Lung (tissue), 17 donors: ENCODE measurements at places on chromosomes 2 and 18. TPM values are rescaled to one million over a fixed set of nuclear protein-coding genes. Genes with fewer than 3 reads are reported as not detected.
A peak's percentile ranks its signal among the peaks of the same experiment; 100 is the strongest.

KCNK3 gene
- total RNA-seq = 29.9 TPM

GRHL1 gene
- total RNA-seq = 5.4 TPM

PSMA8 gene
- not detected for total RNA-seq

CHRNA1 gene
- total RNA-seq = not detected

PDE11A gene
- 1.3 TPM for total RNA-seq

FKBP1B gene
- total RNA-seq = 10.5 TPM

CPO gene
- total RNA-seq = not detected

NCKAP5 gene
- 20.2 TPM for total RNA-seq

GRCh38 chr18:33812186-33812585 lies 234.2 kb downstream of the ASXL3 start:
- no peaks in the 10 kb centered on the region for H3K4me1 ChIP-seq
- no peak overlapping the region for H3K4me3 ChIP-seq
- no peaks in the 10 kb centered on the region for H3K27me3 ChIP-seq
- H3K36me3 ChIP-seq = no peaks in the 10 kb centered on the region
- no peak overlapping the region for H3K27ac ChIP-seq

DNA sequence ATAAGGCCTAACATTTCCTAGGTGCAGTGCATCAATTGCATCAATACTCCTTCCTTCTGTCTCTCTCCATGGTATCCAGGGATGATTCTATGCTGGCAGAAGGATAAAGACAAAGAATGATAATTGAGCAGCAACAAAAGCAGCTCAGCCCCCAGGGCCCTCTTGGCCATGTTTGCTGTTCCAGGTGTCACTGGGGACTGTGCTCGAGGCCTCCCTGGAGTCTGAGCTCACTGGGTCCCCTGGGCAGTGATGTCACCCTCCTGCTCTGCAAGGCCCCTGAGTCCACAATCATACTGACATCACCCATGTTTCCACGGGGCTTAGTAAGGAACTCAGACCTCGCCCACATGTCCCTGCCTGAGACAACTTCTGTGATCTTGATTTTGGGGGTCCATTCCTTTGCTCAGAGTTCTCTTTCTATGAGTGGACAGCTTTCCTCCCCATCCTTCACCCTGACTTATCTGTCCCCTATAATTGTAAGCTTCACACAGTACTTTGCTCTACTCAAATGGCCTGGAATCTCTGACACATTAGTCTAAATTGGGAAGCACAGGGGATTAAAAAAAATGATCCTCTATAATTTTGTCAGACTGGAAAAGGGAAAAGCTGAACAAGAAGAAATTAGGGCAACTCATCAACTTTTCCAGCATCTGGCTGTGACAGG lies 15.8 kb upstream of the EXOC6B start:
- no peaks in the 10 kb centered on the region for H3K4me1 ChIP-seq
- H3K36me3 ChIP-seq = no peaks in the 10 kb centered on the region
- no peak overlapping the region for H3K4me3 ChIP-seq
- DNase-seq = no peak
- H3K27me3 ChIP-seq = no peaks in the 10 kb centered on the region

- H3K27me3 ChIP-seq = no peaks in the 10 kb centered on the region
- no peaks in the 10 kb centered on the region for H3K4me1 ChIP-seq
- no peak for DNase-seq
- peaks cover 36% of the 10 kb centered on the region for H3K36me3 ChIP-seq
Measured at GRCh38 chr18:10543277-10543676, 17.4 kb downstream of the NAPG start.

DNA sequence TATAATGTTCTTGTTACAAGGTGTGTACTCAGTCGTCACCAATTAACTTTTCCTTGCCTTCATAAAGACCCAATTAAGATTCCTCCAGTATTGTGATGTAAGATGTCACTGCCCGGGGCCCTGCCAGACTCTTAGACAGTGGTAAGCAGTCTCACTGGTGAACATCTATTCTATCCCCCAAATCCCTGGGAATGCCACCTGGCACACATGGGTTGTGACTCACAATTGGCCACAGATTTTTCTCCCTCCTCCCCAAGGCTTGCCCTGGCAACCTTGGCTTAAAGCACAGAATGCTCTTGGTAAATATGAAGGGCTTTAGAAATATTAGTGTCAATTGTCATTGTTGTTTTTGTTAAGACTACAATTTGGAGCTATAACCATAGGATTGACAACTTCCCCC lies 287.9 kb downstream of the ETAA1 start:
- no peaks in the 10 kb centered on the region for H3K4me1 ChIP-seq
- no peak overlapping the region for H3K27ac ChIP-seq
- no peaks in the 10 kb centered on the region for H3K27me3 ChIP-seq

DNA sequence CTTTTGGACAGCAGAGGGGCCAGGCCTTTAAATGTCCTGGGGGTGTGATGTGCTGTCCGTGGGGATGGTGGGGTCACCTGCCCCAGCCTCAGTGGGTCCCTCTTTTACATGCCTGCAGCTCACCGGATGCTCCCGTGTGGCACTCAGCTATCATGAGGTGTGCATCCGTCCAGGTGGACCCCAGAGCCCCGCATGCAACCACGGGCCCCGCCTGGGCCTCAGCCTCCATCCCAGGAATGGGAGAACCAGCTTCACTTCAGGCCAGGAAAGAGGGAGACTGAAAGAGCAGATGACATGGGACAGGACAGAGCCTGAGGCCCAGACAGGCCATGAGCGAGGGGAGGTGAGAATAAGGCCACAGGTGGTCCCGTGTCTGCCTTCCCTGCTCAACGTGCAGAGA lies 37.5 kb downstream of the RAMP1 start:
- no peaks in the 10 kb centered on the region for H3K36me3 ChIP-seq
- no peaks in the 10 kb centered on the region for H3K27me3 ChIP-seq
- DNase-seq = no peak
- H3K4me3 ChIP-seq = no peak overlapping the region
- no peak overlapping the region for H3K27ac ChIP-seq
- no peaks in the 10 kb centered on the region for H3K4me1 ChIP-seq

- no peak overlapping the region for H3K4me3 ChIP-seq
- no peaks in the 10 kb centered on the region for H3K27me3 ChIP-seq
- DNase-seq = peak; percentile 27
- H3K36me3 ChIP-seq = no peaks in the 10 kb centered on the region
- no peaks in the 10 kb centered on the region for H3K4me1 ChIP-seq
- H3K27ac ChIP-seq = no peak overlapping the region
Measured at GRCh38 chr2:447902-448665, 160.2 kb upstream of the ALKAL2 start.

DNA sequence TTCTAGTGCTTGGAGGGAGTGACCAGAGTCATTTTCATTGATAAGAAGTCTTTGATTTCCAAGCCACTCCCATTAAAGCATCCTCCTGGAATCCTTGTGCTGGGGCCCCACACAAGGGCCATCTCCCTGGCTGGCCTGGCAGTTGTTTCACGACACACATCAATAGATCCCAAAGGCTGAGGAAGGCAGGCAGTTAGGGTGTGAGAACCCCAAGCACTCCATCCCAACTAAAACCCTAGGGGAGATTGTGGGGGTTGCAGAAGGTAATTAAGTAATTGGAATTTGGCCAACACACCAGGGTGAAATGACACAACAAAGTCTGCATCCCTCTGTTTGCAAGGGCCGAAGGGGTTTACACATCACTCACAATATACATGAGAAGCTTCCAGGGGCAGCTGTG lies 578.1 kb upstream of the SYT4 start:
- no peak overlapping the region for H3K27ac ChIP-seq
- DNase-seq = no peak
- H3K36me3 ChIP-seq = no peaks in the 10 kb centered on the region
- H3K27me3 ChIP-seq = no peaks in the 10 kb centered on the region
- H3K4me3 ChIP-seq = no peak overlapping the region

DNA sequence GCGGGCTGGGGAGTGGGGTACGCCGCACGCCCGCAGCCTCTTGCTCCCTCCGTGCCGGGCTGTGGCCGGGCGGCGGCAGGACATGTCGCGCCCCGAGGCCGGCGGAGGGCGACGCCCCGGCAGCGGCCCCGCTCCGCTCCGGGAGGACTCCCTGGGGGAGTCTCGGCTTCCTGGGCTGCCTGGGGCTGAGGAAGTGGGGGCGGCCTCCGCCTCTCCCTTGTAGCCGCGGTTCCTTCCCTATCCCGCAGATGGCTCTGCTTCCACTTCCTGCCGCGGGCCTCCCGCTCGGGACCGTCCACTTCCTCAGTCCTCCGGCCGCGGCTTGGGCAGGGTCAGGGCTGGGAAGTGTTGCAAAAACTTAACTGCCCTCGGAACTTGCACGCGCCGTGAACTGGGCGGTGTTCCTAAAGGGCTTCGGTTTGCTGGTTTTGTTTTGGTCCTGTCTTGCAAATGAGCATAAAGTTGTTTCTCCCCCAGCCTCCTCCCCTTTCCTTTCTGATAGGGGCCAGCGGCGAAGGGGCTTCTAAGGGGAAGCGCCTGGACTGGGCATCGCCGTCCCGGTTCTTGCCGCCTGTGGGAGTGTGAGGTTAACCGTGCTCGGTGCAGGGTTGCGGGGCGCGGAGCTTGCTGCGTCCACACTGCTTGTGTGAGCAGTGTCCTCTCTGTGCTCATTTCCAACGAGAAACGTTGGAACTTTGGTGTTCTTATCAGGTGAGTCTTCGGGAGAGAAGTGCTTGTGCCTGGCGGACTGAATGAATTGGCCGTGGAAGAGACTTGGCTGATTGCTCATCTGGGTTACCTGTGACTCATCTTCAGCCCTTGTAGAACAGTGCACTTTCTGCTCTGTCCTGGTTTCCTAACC lies 600 bp downstream of the RALB start:
- H3K4me1 ChIP-seq = peaks cover 45% of the 10 kb centered on the region
- H3K4me3 ChIP-seq = peak overlapping the region; percentile 83
- H3K27me3 ChIP-seq = no peaks in the 10 kb centered on the region
- H3K27ac ChIP-seq = peak overlapping the region; percentile 97
- H3K36me3 ChIP-seq = no peaks in the 10 kb centered on the region
- DNase-seq = peak; percentile 90

- DNase-seq = no peak
- peaks cover 8% of the 10 kb centered on the region for H3K36me3 ChIP-seq
- peak overlapping the region; percentile 71 for H3K27ac ChIP-seq
Measured at GRCh38 chr2:230170532-230170931, 49.3 kb downstream of the SP110 start.

- H3K27ac ChIP-seq = no peak overlapping the region
- H3K36me3 ChIP-seq = no peaks in the 10 kb centered on the region
- H3K4me3 ChIP-seq = no peak overlapping the region
- no peak for DNase-seq
- no peaks in the 10 kb centered on the region for H3K27me3 ChIP-seq
Measured at GRCh38 chr2:173590276-173590861, 235.7 kb downstream of the CDCA7 start.

- H3K36me3 ChIP-seq = no peaks in the 10 kb centered on the region
- H3K27ac ChIP-seq = no peak overlapping the region
- no peak overlapping the region for H3K4me3 ChIP-seq
- H3K4me1 ChIP-seq = no peaks in the 10 kb centered on the region
- no peaks in the 10 kb centered on the region for H3K27me3 ChIP-seq
Measured at GRCh38 chr2:205270689-205271088, 411.6 kb upstream of the NRP2 start.

DNA sequence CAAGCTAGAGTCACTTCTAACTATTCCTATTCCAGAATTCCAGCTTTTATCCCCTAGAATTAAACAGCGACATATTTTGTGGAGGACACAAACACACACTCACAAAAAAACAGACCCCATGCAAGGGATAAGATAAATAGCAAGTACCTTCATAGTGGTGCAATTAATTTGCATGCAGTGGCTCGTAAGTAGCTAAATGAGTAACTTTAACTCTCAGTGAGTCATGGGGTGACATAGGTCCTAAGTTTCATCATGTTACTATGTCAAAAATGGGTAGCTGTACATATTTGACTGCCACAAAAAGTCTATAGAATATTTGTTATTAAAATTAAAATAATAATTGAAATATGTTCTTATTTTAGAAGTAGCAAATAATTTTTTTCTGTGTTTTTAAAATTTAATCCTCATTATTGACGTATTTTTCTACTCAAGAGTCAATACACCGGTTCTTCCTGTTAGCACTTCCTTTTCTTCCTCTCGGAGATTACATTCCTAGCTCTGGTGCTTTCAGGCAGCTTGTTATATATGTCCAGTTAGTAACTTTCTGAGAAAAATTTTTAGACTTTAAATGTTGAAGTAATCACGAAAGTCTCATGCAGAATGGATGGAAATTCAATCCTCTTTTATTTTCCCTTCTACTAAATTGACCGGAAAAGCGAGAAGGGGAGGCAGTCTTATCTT lies 247.0 kb downstream of the KCNH7 start:
- H3K27me3 ChIP-seq = no peaks in the 10 kb centered on the region
- H3K4me1 ChIP-seq = no peaks in the 10 kb centered on the region
- H3K27ac ChIP-seq = no peak overlapping the region
- H3K36me3 ChIP-seq = no peaks in the 10 kb centered on the region

GRCh38 chr18:55981712-55982475 lies 393.9 kb upstream of the TCF4 start:
- no peaks in the 10 kb centered on the region for H3K36me3 ChIP-seq
- H3K27me3 ChIP-seq = no peaks in the 10 kb centered on the region
- no peak overlapping the region for H3K27ac ChIP-seq
- H3K4me3 ChIP-seq = no peak overlapping the region
- no peaks in the 10 kb centered on the region for H3K4me1 ChIP-seq

- no peaks in the 10 kb centered on the region for H3K27me3 ChIP-seq
- no peaks in the 10 kb centered on the region for H3K36me3 ChIP-seq
- no peak overlapping the region for H3K27ac ChIP-seq
- no peak for DNase-seq
- H3K4me3 ChIP-seq = no peak overlapping the region
Measured at GRCh38 chr18:54086046-54086802, 138.2 kb downstream of the MBD2 start.

DNA sequence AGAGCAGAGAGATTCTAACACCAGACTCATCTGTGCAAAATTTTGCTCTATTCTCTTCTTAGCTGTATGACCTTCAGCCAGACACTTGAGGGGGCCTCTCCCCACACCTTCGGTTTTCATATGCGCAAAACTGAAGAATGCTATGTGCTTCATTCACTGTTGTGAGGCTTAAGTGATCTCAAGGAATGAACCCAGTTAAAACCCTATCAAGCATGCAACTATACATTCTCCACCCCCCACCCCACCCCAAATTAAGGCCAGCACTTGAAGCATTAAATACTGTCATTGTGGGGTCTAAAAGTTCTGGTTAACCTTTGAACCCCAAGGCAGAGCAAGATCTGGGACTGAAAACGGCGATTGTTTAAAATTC lies 10.0 kb downstream of the PCARE start:
- no peaks in the 10 kb centered on the region for H3K27me3 ChIP-seq
- no peak overlapping the region for H3K27ac ChIP-seq
- peaks cover 7% of the 10 kb centered on the region for H3K4me1 ChIP-seq
- H3K4me3 ChIP-seq = no peak overlapping the region
- DNase-seq = no peak

GRCh38 chr18:75063615-75064512 lies 145.1 kb downstream of the PTGR3 start:
- H3K4me1 ChIP-seq = no peaks in the 10 kb centered on the region
- no peak for DNase-seq
- no peaks in the 10 kb centered on the region for H3K27me3 ChIP-seq
- no peak overlapping the region for H3K4me3 ChIP-seq

DNA sequence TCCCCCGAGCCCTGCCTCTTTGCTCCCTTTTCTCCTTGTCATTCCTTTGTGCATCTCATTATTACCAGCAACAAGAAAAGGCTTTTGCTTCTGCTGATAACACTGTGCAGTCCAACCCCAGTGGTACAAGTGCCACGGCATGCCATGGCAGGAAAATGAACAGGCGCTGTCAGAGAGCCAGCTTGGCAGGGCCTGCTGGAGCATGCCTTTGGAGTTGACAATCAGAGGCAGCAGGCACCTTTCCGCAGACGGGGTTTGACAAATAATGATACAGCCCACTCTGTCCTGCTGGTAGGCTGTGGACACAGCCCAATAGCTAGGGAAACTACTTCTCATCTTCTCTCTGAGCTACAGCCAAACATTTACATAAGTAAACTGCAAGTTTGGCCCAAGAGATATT lies 243.9 kb upstream of the LRRTM1 start:
- no peaks in the 10 kb centered on the region for H3K27me3 ChIP-seq
- DNase-seq = no peak

- peaks cover 1% of the 10 kb centered on the region for H3K36me3 ChIP-seq
- H3K27me3 ChIP-seq = no peaks in the 10 kb centered on the region
Measured at GRCh38 chr2:9593925-9594324, 36.9 kb downstream of the YWHAQ start.
